ENCODE measurements at places on chromosomes 16 and 17.

DNA sequence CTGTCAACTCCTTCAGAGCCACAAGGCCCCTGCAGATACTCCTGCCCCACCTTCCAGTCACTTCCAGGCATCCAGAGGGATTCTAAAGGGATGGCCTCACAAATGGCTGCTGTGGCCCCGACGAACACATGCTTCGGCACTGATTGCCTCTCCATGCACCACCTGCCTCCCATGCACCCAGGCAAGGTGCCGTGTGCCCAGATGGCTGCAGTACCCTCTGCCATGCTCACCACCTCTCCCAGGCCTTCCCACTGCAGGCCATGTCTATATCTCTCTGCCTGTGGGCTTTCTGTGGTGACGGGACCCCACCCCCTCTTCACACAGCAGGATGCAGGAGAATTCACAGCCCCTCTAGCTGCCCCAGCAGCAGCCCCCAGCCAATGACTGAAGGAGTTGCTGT is 27.9 kb upstream of the LYRM9 start:
- DNase-seq = no peak

DNA sequence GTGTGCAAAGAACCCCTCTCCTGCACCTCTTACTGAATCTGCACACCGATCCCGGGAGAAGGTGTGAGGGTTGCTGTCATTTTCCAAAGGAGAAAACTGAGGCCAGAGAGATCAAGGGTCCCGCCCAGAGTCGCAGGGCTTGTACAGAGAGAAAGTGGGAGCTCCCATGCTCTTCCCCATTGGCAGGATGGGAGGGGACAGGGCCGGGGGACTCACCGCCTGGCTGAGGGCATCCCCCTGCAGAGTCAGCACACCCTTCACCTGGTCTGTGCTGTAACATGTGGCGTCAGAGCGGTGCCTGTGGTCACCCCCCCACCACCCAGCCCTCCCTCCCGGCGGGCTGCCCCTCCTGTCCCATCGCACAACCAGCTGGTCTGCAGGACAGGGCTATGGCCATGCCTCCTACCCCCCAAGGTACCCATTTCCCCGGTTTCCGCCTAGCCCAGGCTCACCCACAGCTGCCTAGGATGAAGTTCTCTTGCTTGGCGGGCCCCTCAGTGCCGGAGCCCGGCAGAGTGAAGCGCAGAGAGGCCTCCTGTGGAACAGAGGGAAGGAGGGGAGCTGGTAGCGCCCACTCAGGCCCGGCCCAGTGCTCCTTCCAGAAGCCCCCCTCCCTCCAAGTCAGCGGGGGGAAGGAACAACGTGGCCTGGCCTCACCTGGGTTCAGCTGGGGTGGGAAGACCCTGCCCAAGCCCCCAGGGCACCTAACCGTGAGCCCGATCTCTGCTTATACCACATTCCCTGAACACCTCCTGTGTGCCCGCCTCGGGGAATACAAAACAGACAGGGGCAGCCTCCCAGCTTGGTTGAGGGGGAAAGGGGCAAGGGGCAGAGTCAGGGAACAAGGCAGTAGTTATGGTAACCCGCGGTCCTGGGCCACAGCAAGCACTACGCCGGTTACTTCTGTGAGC is 1.1 kb downstream of the ROGDI start:
- no peak for DNase-seq

DNA sequence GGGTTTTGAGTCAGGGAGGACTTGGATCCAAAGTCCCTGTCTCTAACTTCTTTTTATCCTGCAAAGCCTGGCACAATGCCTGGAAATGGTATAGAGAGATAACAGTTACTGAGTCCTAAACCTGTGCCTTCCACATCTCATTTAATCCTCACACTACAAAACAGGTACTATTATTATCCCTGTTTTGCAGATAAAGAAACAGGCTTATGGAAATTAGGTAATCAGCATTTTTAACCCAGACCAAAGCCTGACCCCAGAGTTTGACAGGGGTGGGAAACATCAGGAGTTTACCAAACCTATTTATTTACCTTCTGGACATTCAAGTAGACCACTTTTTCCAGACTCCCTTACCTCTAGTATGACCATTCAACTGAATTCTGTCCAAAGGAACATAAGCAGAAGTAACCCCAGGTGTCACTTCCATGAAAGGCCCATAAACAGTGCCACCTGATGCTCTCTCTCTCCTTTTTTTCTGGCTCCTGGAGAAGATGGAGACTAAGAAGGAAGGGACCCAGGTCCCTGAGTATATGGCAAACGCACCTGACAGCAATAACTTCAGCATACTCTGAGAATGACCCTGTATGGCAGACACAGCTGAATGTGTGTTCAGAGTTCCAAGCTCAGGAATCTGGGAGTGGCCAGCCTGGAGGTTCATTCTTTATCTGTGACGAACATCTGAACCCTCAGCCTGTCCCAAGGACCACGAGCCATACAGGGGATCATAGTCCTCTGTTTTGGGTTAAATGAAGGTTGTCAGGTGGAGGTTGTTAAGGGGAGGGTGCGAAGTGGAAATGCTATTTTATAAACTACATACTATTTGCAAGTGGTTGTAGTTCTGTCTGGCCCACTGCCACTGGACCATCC is 62.7 kb downstream of the HLF start:
- peak; percentile 30 for DNase-seq

DNA sequence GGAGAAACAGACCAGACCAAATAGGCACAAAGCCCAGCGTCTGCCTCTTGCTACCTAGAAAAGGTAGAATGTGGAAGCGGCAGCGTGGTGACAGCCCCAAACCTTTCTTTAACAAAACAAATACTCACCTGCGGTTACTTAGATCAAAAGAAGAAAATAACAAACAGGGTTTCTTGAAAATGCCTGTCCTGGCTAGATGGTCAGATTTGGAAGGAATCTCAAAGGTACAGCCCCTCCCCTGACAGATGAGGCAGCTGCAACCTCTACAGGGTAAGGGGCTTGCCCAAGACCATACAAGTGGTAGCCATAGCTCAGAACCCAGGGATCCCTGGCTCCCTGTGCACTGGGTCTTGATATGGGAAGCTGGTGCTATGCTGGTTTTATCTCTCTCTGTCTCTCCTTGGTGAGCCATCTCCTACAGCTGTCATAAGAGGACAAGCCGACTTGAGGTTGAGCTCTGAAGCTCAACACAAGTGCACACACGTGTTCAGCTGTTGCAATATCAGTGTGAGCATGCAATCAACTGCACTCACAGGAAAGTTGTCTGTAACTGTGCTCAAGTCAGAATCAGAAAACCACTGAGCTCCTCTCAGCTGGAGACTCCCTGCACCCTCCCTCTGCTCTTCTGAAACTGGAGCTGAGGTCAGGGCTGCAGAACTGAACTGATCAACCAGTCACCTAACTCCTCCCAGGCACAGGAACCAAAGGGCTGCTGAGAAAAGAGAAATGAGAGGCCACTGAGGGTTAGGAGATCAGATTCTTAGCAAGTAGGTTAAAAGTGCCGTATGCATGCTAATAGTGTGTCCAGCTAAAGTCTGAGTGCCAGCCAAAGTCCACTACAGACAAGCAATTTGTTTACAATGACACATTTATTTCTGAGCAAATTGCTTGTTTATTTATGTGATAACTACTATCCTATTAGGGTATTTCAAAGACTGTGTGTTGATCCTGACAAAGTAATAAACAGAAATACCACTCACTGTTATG is 6.1 kb upstream of the RNF157 start:
- no peak for DNase-seq

All from kidney tubule cell (primary cell).